Right hindlimb (tissue), 1 donor: ENCODE measurements at places on chromosomes 11 and 22.
A peak's percentile ranks its signal among the peaks of the same experiment; 100 is the strongest.

GRCh38 chr11:78691215-78691614 is 116.6 kb upstream of the NARS2 start:
- DNase-seq, result no peak

DNA sequence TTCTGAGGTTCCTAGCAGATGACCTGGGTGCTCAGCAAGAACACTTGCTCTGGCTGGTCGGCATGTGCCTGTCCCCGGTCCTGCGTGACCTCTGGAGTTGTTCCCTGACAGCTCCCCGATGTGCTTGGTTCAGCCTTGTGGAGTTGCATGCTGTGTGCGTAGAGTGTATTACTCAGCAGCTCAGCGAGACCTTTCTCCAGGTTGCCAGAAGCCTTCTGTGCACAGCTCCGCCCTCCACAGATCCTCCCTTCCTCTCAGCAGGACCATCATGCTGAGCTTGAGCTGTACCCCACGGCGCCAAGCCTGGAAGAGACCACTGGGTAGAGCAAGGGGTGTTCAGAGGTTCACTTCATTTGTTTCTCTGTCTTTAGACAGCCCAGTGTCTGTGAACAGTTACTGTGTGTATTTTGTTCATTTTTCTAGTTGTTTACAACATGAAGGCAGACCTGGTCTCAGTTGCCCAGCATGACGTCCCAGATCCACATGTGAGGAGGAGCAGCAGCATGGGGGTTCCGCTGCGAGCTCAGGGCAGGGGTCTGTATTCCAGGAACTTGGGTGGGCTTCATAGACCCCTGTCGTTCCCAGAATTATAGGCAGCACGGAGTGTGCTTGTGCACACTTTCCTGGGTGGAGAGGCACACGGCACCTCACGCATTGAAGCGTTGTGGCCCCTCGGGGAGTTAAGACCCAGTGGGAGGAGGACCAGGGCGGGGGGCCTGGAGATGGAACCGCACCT is 148.6 kb downstream of the IGLL1 start:
- DNase-seq, result no peak

DNA sequence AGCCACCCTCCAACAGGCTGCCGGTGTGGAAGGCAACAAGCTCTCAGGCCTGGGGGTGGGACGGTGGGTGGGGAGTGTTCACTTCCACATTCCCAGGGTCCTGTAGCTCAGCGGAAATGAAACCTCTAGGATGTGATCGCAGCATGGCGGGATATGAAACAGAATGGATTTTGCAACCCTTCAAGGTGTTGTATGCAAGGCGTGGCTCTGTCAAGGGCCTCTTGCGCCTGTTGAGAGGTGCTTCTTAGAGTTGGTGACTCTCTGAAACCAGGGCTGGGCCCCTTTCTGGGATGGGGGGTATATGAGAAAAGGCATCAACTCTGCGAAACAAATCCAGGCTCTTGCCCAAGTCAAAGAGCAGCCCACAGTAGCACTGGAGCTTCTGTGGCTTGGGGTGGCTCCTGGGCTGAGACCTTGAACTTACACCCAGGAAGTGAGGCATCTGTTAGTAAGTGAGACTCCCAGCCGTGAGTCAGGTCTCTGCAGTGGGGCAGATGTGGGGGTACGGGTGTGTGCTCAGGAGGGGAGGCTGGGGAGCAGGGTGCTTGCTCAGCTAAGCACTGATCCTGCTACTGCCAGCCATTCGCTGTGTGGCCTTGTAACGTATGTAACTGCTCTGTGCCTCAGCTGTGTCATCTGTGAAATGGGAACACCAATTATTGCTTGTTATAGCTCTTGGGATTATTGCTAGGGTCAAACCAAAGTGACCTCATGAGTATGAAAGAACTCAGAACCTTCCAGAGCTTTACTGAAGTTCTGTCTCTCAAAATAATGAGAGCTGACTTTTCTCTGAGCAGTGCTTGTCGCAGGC is 28.3 kb downstream of the NECTIN1 start:
- no peak for DNase-seq

DNA sequence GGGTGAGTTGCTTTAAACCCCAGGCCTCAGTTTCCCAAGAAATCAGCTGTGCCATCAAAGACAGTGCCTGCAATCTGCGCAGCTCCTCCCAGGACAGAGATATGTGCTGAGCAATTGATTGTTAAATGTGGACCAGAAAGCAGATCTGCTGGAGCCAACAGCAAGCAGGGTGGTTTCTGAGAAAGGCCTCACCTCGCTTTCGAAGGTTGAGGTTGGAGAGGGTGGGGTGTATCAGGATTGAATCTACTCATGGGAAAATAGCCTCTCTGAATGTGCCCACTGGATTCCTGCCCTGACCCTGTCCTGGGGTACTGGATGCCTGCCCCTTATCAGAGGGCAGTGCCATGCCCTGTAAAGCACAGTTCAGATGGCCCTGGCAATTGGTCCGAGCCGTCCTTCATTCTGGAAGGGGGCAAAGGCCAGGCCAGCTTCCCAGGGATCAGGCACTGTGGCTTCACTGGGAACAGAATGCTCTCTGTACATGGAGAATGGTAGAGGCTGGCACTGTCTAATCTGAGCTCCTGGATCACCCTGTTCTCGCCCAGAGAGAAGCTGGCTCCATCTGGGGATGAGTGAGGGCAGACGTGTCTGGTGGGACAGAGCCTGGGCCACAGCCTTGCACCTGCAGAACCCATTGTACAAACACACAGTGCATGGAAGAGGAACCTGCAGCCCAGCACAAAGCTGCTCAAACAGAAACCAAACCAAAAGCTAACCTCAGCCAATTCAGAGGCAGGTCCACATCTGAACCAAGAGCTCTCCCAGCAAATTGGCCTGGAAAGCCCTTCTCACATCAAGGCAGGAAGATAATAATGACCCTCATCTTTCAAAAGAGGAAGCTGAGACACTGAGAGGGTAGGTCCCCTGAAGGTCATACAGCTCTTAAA is 15.2 kb downstream of the DHCR7 start:
- no peak for DNase-seq

DNA sequence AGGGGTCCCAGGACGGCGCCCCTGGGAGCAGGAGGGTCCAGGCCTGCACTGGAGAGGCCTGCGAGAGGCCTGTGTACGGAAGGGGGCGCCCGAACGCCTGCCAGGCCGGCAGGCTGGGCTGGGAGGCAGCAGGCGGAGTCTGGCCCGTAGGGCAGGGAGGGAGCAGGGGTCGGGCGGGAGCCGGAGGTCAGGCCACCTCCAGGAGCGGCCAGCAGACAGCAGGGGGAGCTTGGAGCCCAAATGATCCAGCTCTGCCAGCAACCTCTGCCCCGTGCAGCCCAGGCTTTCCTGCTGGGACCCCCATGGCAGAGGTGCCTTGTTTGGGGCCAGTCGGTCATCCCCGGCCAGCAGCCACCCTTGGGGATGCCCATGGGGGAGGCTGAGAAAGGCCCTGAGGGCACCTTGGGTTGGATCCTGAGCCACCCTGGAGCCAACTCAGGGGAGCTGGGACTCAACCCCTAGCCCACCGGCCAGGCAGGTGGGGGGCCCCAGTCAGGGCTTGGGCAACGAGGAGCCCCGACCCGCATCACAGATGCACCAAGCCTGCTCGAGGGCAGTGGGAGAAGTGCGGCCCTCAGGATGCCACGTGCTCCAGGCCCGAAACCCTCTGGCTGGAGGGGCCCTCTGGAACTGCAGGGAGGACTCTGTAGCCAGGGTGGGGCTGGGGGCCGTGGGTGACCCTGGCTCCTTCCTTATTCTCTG is 9.6 kb upstream of the SYT8 start:
- no peak for DNase-seq

- DNase-seq, result no peak
Observed at GRCh38 chr22:17268501-17269223, 49.4 kb upstream of the ADA2 start.

DNA sequence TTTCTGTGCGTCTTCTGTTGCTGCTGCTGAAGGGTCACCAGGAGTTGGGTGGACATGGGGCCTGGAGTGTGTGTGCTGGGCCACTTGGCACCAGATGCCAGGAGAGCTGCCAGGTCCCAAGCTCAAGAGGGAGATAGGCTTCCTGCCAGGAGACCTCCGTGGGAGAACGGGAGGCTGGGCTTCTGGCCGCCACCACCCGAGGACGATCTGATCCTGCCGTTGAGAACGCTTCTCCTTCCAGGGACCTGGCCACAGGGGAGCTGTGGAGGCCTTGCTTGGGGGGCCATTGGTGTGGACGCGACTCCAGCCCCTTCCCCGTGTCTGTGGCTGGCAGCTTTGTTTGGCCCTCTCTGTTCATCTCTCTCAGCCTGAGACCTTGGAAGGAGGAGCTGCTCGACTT is 2.4 kb downstream of the BRSK2 start:
- no peak for DNase-seq

- DNase-seq, result no peak
Observed at GRCh38 chr11:118971646-118972045, at the start of gene FOXR1. Gene FOXR1 (plus strand): TSS chr11:118971761. CDS start chr11:118971932, 171 bp downstream.

GRCh38 chr11:102266099-102266498 is 51.2 kb upstream of the BIRC3 start:
- DNase-seq, result no peak

DNA sequence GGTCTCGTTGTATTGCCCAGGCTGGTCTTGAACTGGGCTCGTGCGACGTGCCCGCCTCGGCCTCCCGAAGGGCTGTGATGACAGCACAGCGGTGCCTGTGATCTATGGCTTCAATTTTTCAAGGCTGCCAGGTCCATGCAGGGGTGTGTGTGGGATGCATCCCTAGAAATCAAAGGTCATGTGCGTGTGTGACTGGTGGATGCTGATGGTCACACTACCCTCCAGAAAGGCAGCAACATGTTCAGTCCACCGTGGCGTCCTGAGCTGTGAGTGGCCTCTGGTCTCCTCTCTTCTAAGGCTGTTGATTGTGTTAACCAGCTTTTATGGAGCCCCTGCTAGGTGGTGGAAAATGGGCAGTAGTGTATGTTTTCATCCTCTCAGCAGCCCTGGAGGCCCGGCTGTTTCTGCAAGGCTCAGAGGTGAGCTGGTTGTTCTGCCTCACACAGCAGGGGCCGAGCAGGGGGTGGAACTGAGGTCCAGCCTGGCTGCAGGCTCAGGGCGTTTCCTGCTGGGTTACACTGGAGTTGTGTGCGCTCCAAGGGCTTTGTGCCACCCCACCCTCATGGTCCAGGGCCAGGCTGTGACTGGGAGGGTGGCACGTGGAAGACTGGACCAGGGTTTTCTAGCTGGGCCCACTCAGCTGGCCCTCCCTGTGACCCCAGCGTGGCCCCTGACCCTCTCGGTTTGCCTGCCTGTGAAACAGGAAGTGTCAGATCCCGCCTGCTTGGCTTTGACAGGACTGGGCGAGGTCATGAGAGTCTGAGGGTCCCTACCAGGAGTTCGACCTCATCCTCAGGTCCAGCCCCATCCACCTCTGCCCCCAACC is 7.7 kb downstream of the BIK start:
- DNase-seq, result no peak

- no peak for DNase-seq
Observed at GRCh38 chr22:44179196-44179988, 1.3 kb upstream of the PARVG start.

DNA sequence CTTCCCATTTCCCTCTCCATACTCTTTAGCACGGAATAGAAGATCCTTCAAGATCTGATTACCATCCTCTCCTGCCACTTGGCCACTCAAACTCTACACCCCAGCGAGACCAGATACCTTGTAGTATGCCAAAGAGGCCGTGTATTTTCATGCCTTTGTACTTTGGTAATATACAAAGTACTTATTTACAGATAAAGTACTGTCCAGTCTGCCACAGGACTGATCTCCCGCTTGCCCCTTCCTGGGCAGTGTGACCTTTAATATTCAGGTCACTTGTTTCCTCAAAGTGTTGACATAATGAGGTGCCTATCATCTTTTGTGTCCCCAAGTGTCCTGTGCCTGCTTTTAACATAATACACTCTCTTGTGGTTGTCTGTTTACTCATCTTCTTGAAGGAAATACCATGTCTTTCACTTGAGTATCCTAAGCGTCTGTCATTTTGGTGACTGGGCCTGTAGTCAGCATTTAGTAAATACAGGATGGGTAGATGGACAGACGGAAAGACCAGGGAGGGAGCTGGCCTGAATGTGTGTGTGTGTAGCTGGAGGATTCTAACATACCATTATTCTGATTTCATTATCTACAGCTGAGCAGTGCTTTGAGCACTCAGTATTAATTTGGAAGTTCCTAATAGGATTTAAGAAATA is 137.4 kb downstream of the NAV2 start:
- no peak for DNase-seq

- peak; percentile 86 for DNase-seq
Observed at GRCh38 chr11:1382831-1383607, 6.7 kb upstream of the BRSK2 start.

GRCh38 chr11:8342821-8343681 is 79.4 kb upstream of the LMO1 start:
- DNase-seq, result no peak

DNA sequence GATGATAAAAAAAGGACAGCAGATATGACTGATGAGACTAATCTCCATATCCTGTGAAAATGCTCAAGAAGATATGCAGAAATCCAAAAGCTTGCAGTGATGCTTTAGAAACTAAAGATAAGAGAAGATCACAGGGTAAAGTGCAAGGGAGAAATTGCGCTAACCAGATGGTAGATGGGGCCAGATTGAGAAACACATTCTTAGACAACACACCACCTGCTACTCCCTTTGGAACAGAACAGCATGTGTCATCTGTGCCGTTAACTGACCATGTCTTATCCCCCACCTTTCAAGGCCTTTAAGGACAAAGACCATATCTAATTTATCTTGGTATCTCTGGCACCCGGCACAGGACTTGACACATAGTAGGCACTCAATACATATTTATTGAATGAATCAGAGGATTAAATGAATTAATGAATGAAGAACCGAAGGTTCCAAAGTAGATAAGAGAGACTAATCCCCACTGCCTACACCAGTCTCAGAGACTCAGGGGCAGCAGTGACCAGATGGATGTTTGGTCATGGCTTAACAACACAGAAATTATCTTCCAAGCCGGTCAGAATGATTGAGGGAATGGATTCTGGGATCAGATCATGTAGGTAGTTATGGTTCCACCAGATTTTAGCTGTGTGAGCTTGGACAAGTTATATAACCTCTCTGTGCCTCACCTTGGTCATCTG is 12.3 kb upstream of the P2RY2 start:
- DNase-seq, result no peak

DNA sequence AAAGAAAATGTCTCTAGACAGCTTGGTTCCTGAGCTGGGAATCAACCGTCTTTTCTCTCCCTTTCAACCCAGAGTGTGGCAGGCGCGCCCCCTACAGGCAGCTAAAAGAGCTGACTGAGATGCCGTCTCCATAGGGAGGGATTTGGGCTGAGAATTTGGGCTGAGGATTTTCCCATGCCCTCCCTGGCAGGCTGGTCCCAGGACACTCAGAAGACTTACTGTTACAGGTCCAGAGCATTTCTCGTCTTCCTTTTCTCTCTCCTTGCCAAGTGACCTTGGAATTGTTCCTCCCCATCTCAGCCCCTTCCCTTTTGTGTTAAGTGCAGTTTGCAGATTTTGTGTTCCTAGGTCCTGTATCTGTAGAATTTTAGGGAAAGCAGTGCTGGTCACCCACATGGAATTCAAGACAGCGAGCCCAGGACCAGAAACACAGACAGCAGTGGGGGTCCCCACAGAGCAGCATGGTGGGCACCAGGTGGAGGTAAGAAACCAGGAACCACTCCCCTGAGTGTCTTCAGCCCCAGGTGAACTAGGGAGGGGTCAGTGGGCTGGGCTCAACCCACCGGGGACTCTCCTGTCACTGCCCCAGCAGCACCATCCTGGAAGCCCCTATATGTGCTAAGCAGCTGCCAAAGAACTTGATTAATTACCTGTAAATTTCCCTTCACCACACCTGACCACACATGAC is 9.9 kb upstream of the IGLL5 start:
- DNase-seq, result peak; percentile 57
